EL (cell line): ENCODE measurements at places on chromosomes 7 and 10.

GRCh38 chr7:28246921-28247461 lies 66.4 kb upstream of the JAZF1 start:
- DNase-seq, result no peak

DNA sequence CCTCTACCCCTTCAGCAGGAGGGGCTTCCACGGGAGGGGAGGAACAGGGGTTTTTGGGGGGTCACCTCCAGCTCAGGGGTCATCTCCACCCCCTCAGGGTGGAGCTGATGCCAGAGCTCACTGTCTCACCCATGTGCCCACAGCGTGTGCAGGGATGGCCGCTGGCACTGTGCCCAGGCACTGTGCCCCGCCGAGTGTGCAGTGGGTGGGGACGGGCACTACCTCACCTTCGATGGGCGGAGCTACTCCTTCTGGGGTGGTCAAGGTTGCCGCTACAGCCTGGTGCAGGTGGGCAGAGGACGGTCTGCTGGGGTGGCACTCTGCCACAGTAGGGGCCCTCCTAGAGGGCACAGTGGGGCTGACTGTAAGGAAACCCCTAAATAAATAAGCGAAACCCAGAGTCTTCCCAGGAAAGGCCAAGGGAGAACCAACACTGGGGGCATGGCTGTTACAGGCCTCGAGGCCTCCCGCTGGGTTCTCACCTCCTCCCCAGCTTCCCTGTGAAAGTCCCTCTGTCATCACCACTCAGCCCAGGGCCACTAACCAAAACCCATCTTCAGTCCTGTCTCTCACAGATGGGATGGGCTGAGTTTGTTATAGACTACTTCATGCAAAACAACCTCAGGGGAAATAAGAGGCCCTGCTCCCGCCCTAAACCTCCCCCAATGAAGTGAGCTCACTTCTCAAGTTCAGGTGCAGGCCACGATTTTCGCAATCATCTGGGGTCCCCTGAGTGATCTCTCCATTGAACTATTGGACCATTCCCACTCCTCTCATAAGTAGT lies 7.4 kb upstream of the ZNF467 start:
- DNase-seq, result no peak

DNA sequence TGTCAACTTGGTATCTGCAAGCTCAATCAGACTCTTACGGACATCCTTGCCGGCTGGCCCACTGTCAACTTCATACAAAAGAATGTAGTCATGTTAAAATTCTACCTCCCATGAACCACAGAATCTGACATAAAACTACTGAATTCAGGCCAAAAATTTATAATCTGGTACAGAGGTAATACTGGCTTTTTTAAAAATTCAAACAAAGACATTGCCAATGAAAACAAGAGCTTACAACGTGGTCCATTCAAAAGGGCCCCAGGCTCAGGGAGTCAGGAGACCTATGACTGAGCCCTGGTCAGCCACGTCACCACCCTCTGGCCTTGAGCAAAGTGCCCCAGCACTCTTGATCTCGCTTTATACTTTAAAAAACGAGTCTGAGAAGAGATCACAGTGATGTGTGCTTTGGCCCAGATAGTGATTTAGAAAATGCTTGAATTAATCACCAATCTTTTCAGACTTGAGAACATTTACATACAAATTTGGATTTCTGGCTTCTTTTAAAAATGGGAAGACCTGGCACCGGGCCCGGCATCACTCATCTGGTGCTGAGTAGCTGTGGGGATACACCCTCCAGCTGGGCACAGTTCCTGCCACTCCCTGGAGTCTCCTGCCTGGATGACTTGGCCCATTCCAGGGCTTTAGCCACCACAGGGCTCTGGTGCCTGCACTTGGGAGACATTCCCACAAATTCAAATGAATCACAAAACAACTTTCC lies 94.1 kb downstream of the PIP4K2A start:
- peak; percentile 98 for DNase-seq

DNA sequence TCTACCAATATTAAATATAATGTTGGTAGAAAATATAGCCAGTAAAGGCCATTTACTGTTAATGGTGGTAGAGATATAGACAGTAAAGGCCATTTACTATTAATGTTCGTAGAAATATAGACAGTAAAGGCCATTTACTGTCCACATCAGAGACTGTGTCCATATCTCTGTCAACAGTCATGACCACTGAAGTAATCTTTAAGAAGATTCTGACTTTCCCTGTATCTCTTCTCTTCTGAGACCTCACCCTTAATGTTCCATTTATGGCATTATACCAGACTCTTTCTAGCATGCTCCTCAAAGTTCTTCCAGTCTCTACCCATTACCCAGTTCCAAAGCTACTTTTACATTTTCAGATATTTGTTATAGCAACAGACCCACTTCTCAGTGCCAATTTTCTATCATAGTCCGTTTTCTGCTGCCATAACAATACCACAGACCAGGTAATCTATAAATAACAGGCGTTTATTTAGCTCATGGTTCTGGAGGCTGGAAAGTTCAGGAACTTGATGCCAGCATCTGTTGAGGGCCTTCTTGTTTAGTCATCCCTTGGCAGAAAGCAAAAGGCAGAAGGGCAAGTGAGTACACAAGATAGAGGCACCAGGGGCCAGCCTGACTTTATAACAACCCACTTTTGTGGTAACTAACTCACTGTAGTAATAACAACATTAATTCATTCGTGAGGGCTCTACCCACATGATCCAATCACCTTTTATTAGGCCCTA lies 7.9 kb upstream of the NUDCD3 start:
- no peak for DNase-seq

- no peak for DNase-seq
Measured at GRCh38 chr10:75648351-75648750, 216.9 kb downstream of the LRMDA start.

GRCh38 chr10:73761781-73762180 lies 17.6 kb downstream of the SEC24C start:
- DNase-seq, result no peak

DNA sequence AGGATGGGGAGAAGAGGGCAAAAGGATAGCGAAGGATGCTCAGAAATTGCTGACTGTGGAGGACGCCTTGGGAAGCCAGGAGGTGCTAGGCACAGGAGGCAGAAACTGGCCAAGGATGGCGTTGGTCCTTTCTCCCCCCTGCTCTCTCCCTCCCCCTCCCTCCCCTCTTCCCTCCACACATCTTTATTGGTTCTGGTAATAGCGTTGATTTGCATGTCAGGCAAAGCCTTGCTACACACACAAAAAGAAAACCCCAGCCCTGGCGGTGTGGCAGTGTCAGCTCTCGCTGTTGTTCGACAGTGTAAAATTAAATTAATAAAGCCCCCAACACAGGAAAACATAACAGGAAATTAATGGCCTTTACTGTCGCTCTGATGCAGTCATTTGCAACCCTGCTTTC lies 47.2 kb downstream of the PAX2 start:
- no peak for DNase-seq

GRCh38 chr10:88289342-88289741 lies 293.8 kb downstream of the RNLS start:
- DNase-seq, result no peak

DNA sequence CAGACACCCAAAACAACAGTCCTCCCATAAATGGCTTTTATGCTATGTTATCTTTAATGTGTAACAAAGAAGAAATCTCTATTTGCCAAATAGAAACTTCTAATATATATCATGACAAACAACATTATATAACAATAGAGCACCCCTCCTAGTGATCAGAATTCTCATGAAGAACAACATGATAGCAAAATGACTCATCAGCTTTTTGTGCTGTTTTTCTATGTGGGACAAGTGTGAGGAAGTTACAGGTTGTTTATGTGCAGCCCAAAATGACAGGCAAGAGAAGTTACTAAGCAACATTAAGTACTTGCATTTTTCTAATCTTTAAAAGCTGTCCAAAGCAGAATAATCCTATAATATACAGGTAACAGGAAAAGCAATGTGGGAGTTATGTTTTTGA lies 7.7 kb downstream of the DGKB start:
- no peak for DNase-seq

DNA sequence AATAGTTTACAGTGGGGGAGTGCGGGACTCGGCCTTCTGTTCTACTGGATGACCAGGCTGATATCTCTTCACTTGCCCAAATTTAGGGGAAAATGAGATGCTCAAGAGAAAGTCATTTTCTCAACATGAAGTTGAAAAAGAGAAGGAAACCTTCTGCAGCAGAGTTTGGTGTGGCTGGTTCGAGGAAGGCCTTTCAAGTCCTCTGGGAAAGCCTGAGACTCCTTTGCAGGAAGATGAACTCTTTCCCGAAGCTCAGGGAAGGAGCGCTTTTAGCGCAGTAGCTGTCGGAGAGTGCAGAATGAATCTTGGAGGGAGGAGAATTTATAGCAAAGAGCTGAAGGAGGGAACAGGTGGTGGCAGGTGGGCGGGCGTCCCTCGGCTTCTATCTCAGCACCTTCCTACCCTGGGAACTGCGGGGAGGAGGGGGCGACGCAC lies at the start of gene ATOH7:
Gene ATOH7 (minus strand): TSS at position 297 of the 435 bp plus-strand sequence. CDS start 436 bp downstream, outside the sequence.
- no peak for DNase-seq

GRCh38 chr7:12661581-12661980 lies 25.9 kb upstream of the ARL4A start:
- no peak for DNase-seq

GRCh38 chr10:101110856-101111523 lies 20.1 kb upstream of the TLX1 start:
- DNase-seq, result no peak

DNA sequence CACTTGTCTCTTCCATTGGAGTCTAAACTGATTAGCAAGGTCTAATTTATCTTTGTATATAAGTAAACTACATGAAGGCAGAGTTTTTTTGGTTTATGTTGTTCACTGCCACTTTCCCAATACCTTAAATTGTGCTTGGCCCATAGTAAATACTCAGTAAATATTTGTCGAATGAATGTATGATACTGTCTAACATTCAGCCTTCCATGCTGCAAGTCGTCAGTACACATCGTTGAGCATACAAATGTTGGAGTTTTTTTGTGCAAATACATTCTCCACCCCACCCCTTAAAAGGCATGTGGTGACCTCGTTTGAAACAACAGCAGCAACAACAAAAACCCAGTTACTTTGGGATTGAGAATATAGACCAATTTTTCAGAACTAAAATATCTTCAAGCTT lies 17.4 kb upstream of the IGF2BP3 start:
- no peak for DNase-seq

DNA sequence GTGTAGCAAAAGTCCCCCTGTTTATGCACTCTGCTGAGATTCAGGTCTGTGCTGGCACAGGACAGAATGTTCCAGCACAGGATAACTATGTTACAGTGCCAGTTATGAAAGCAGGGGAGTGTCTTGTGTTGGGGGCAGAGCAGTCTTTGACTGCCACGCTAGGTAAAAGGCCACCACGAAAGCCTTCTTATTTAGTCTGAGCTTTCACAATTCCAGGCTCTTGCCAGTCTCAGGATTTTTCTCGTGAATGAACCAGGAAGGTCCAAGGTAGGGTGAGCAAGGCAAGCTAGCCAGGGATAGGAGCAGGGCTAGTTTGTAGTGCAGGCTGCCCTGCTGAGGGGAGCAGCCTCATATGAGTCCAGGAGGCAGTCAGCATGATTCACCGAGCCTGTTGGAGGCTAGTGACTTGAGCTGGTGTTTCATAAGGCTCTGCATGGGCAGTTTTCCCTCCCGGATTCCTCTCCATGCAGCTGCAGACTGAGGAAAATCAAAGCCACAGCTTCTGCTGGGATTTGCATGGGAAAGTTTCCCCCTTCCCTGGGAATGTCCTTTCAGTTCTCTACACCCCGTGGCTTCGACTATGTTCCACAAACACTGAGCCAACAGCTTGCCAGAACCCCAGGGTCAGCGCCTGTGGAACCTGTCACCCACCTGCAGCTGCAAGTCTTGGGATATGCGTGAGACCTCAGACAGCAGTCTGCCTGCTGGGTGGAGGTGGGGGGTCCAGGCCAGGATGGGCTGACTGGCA lies 112.3 kb downstream of the JCAD start:
- DNase-seq, result peak; percentile 74

DNA sequence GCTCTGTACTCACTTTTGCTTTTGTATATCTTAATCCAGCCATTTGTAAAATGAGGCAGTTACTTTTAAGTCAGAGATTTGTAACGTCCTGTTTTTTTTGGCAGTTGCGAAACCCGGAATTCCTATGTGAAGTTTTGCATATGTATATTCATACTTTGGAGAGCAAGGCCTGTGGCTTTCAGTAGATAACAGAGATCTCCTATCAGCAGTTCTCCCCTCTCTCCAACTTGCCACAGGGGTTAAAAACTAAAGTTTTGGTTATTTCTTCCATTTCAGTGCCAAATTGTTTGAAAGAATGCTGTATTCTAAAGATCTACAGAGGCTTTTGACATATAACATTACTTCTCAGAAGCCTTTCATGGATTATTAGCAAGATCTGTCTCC lies 102.4 kb downstream of the EXOC4 start:
- peak; percentile 80 for DNase-seq

GRCh38 chr7:148095066-148095465 lies 495.5 kb upstream of the C7orf33 start:
- no peak for DNase-seq
